ENCODE measurements at places on chromosomes 12 and 14.

GRCh38 chr12:55742719-55743405 lies at the start of gene GDF11:
GDF11 (plus strand) TSS chr12:55743122; CDS start chr12:55743317, 195 bp downstream.
- no peak for DNase-seq

DNA sequence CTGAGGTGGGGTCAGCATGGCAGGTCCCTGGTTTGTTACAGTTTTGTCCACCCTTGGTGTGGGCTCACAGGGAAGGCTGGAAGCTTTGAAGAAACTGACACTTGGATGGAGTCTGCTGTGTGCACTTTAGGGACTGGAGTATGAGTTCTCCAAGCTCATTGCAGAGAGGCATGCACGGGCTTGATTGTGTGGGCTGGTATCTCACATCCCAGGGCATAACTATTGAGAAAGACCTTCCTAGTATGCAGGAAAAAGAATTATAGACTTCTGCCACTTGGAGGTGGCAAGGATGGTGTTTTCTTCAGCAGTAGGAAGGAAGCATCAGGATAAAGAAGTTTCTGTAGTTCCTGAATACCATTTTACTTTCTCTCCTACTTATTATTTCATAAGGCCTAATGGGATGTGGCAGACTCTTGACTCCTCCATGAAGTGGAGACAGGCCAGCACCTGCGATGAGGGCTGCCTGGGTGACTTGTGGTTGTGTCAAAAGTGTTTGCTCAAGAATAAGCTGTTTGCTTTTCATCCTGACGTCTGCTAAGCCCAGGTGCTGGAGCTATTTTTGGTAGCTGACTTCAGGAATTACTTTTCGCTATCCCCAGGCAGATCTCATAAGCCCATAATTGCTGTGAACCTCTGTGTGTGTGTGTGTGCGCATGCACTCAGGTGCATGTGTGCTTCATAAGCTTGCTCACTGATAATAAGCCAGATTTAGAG lies 125.8 kb downstream of the KTN1 start:
- DNase-seq: no peak

GRCh38 chr12:56189099-56189917 lies at the start of gene SMARCC2:
SMARCC2 (minus strand) TSS chr12:56189483; CDS start chr12:56189461, 22 bp downstream.
- DNase-seq: peak; percentile 79

DNA sequence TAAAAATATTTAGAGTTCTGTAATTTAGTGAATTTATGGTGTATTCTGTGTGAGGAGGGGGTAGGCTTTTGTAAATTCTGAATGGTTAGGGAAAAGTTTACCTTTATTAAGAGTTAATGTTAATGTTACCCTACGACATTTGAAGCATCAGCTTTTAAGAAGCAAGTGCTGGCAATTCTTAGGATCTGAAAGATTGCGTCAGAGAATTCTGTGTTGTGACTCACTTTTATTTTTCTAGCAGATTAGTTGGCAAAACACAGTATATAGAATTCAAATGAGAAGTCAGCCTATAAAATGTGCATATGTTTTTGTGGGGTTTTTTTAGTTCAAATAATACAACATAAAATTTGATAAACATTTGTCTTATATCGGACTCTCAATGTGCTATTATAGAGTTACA lies 97.6 kb downstream of the RAD52 start:
- peak; percentile 67 for DNase-seq

- DNase-seq: no peak
These were observed 62.6 kb upstream of the BBS10 start for GRCh38 chr12:76410781-76411180.

GRCh38 chr12:52258335-52258901 lies 16.0 kb upstream of the KRT86 start:
- DNase-seq: no peak

GRCh38 chr14:77141214-77142004 lies at the start of gene ZDHHC22:
ZDHHC22 (minus strand) TSS chr14:77141791; CDS start chr14:77139738, 2,053 bp downstream.
- DNase-seq: no peak

GRCh38 chr14:57961786-57962060 lies 95.8 kb upstream of the SLC35F4 start:
- DNase-seq: no peak

DNA sequence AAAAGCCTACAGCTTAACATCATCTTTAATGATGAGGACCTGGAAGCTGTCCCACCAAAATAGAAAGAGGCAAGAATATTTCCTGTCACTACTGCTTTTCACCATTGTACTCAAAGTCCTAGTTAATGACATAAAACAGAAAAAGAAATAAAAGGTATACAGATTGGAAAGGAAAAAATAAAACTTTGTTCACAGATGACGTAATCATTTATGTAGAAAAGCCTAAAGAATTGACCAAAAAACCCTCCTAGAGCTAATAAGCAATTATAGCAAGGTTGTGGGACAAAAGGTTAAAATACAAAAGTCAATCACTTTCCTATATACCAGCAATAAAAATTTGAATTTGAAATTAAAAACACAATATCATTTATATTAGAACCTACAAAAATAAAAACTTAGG lies 97.2 kb upstream of the MDGA2 start:
- no peak for DNase-seq

GRCh38 chr12:118467641-118468305 lies 91.4 kb downstream of the SUDS3 start:
- DNase-seq: no peak

- DNase-seq: no peak
These were observed 22.3 kb downstream of the FZD10 start for GRCh38 chr12:130184404-130185090.

GRCh38 chr12:88931598-88931997 lies 351.3 kb upstream of the KITLG start:
- no peak for DNase-seq

DNA sequence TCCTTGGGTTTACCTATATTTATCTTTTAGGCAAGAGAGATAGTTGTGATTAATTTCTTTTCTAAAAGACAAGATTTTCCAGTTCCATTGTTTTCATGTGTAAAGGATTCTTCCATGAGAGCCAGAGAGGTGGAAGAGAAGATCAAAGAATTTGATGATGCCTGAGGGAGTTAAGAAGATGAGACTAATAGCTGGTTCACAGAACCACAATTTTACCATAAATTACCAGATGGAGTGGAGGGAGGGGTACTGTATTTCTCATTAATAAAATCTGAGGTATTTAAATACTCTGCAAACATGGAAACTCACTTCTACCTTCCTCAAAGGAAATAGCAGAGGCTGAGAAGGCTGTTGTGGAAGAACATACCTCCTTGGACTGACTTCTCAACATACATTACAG lies 34.6 kb downstream of the ALKBH1 start:
- no peak for DNase-seq

DNA sequence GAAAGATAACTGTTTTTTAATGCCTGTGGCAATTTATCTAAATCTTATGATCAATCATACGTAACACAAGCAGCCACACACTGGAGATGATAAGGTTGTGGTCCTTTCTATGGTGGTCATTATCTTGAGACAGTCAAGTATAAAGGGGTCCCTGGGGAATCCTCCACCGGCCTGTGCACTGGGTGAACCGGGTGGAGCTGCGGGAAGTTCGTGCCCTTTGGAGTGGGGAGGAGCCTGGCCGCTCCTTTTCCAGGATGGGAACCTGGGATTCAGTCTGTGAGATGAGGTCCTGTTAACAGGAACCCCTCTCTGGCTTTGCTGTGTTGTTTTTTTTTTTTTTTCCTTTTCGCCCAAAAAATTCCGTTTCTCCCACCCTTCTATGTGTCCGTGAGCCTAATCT lies 167.5 kb upstream of the RPL10L start:
- DNase-seq: no peak

DNA sequence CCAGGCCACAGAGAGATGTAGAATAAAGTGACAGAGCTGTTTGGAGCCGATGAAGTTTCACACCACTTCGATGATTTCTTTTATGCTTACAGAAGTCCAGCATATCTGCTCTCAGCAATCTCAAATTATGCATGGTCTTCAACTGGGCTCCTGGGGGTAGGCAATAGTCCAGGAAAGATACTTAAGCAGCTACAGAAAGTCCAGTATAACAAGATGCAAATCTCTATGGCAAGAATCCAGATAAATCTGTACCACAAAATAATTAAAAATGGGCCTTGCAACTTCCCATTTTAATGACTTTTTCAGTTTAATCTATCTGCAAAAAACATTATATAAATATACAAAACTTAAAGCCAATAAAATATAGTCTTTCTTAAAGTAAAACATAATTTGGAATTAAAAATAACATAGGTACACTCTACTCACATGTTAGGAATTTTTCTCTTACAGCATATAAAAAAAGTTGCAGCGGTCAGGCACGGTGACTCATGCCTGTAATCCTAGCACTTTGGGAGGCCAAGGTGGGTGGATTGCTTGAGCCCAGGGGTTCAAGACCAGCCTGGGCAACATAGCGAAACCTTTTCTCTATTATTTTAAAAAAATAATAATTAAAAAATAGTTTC lies 20.5 kb upstream of the RAD51AP1 start:
- peak; percentile 43 for DNase-seq

DNA sequence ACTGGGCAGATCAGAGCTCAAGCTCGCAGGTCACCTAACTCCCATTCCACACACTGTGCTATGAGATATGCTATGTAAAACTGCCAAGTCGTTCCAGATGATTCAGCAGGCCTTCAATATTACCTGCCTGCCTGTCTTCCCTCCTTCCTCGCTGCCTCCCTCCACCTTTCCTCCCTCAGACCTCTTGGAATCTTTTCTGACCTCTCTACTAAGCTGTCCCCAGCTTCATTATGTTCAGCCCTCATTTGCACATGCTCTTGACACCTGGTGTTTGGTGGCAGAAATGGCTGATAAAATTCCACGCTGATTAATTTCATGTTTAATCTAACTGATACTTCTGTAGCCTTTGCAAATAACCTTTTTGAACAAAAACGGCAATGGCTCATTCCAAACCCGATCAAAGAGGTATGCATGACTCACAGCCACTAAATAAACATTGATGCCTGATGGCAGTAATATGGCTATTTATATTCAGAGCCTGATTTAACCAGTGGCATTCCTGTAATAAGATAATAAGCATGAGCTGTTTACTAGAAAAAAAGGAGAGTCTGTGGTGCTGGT lies 130.8 kb upstream of the EGLN3 start:
- no peak for DNase-seq

DNA sequence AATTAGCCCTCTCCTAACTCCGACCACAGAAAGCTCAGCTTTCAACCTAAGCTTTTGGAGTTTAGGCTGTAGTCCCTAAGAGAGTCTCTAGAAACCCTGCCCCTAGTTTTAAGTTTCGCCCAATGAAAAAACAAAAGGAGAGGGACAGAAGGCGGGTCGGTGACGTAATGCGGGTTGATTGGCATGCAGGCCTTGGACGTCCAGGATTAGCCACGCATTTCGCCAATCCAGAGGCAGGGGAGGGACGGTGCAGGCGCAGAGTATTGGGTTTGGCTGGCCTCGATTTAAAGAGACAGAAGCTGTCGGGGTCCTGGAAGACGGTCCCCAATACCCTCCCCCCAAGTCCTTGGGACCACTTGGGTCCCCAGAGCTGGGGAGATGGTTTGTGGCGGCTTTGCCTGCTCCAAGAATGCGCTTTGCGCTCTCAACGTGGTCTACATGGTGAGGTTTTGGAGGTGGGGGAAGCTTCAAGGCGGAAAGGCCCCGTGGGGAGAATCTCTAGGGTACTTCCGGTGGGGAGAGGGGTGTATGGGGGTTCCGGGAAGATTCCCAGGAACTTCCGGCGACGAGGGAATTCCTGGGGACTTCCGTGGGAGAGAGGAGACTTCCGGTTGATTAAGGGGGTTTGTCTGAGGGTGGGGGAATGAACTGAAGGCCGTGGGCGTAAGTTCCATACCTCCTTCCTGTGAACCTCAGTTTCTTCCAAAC lies at the start of gene TSPAN31:
TSS of gene TSPAN31 (plus strand) at position 263 of the 708 bp plus-strand sequence. CDS start at position 379, 116 bp downstream.
- DNase-seq: peak; percentile 98

- peak; percentile 13 for DNase-seq
These were observed 241.4 kb downstream of the BMP4 start for GRCh38 chr14:53715193-53715721.

DNA sequence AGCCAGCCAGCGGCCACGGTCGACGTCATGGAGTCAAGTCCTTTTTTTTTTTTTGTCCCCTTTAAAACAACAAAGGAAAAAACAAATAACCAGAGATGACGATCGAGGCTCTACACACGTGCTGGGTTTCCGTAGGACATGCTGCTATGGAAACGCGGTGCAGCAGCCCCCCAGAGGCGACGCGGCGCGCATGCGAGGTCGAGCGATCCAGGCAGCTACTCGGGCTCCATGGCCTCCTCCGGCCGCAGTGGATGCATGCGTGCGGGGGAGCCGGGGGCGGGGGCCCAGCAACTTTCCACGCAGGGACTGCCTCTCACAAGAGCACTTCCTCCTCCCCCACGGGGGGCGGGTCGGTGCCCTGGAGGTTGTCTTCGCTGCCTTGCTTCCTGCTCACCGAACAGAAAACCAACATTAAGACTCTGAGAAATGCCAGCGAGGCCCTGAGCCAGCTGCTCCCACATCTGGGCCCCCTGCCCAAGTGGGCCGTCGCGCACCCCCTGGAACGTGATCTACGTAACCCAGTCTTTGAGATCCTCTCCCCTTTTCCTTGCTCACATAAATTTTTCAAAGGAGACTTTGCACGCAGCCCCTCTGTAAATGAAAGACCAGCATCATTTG lies 30.7 kb downstream of the P2RX4 start:
- DNase-seq: peak; percentile 3

DNA sequence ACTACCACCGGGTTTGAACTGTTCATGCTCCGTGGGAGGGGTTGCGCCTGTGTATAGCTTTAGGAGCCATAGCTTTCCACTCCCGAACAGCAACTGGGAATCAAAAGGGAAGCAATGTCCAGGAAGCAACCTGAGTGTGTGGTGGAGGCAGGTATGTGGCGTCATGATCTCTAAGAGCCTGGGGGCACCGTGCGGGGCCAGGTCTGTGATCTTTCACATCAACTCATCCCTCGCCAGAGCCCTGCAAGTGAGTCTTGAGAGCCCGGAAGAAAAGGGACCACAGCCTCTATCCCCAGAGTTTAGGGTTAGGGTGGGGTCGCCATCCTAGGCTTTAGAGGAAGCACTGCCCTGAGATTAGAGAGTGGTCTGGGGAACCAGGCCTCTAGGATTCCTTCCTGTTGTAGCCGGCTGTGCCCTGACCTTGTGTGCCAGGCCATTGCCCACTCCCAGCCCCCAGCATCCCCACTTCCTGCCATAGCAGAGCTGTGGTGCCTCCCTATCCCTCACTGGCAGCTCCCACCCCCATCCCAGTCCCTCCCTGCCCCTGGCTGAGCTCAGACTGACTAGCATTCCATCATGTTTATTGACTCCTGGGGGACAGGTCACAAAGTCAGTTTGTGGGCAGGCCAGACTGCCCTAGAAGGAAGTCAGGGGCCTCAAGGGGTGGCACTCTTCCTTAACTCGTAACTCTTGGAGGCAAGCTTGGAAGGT lies 745 bp upstream of the ADCY4 start:
- DNase-seq: no peak

DNA sequence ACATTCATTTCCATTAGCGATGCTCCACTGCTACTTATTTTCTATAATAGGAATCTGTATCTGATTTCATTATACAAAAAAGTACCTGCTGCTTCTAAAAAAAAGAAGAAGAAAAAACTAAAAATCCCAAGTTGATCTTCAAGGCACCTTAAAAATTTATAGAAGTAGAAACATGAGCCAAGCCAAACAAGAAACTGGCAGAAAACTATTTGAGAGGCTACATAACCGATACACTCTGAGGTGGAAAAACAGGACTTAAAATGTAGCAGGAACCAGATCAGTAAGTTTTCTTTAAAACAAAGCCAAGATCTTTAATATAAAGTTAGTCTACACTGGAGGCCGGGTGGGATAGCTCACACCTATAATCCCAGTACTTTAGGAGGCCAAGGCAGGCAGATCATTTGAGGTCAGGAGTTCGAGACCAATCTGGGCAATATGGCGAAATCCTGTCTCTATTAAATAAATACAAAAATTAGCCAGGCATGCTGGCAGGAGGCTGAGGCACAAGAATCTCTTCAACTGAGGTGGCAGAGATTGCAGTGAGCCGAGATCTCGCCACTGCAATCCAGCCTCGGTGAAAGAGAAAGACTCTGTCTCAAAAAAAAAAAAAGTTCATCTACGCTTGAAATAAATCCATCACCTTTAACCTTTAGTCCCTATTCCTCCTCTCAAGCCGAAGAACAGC lies 278.6 kb downstream of the MED13L start:
- no peak for DNase-seq

All from fibroblast of the conjunctiva (primary cell).